ENCODE measurements at places on chromosomes 2 and 18. TPM values are rescaled to one million over a fixed set of nuclear protein-coding genes. Genes with fewer than 3 reads are reported as not detected.

- H3K4me3 ChIP-seq: no peak overlapping the region
- no peaks in the 10 kb centered on the region for H3K4me1 ChIP-seq
- no peaks in the 10 kb centered on the region for H3K27me3 ChIP-seq
- no peaks in the 10 kb centered on the region for H3K36me3 ChIP-seq
These were observed 3.4 kb downstream of the XIRP2 start for GRCh38 chr2:166891727-166892126.

DNA sequence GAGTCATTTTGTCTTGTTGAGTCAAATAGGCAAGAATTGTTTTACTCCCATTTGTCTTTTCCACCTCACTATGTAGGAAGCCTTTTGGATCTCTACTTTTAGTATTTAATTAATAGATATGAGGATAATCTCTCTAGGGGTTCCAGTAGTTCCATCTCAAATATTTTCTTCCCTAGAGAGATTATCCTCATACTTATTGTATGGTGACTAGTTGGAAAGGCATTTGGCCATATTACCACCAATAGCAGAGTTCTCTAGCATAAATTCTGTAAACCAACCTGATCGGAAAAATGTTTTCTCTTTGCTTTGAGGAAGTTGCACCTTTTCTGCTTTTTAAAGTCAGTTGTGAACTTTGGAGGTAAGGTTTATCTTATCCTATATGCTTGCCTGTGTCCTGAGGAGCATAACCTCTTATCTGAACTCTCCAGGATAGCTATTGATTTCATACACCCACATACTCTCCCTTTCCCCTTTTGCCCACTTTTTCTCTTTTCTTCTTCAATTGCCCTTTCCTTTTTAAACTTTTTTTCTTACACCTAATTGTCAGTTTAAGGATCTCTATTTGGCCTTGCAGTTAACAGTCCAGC, 100.8 kb downstream of the GALNT1 start:
- no peaks in the 10 kb centered on the region for H3K36me3 ChIP-seq
- H3K27me3 ChIP-seq: no peaks in the 10 kb centered on the region
- H3K27ac ChIP-seq: no peak overlapping the region
- DNase-seq: no peak
- no peaks in the 10 kb centered on the region for H3K4me1 ChIP-seq

DNA sequence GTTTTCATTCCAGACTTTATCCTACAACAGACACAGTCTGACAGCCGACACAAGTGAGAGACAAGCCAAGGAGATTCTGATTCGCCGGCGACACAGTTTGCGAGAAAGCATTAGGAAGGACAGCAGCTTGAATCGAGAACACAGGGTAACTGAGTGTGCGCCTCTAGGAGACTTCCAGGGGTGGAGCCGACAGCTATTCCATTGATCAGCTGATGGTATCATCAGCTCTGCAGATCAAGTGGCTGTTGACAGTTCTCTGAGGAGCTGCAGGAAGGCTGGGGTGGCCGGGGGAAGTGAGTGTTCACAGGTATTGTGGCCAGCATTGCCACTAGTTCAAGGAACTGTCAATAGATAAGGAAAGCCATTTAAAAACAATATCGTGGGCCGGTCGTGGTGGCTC, 57.3 kb upstream of the TMEM182 start:
- no peak overlapping the region for H3K4me3 ChIP-seq
- H3K27ac ChIP-seq: no peak overlapping the region
- DNase-seq: no peak
- peaks cover 10% of the 10 kb centered on the region for H3K27me3 ChIP-seq

Gene GPBAR1
- 1.0 TPM for total RNA-seq

GRCh38 chr2:130762031-130762909, 6.9 kb downstream of the AMER3 start:
- H3K36me3 ChIP-seq: no peaks in the 10 kb centered on the region
- H3K27ac ChIP-seq: no peak overlapping the region
- peaks cover 6% of the 10 kb centered on the region for H3K27me3 ChIP-seq
- no peaks in the 10 kb centered on the region for H3K4me1 ChIP-seq

DNA sequence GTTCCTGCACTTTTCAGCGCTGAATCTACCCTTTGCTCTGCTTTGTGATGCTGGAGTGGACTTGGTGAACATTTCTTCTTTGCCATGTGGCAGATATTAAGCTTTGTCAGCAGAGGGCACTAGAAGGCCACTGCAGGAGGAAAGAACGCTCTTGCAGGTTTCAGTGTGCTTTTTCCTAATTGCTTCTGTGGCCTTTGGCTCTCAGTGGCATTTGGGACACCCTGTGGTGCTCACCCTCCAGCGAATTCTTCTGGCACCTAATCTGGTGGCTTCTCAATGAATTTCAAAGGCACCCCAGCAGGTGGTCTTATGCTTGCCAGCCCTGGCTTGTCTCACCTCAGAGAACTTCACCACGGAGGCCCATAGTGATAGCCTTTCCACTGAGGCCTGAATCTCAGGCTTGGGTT, 146.7 kb downstream of the MYO3B start:
- no peaks in the 10 kb centered on the region for H3K36me3 ChIP-seq
- no peak overlapping the region for H3K4me3 ChIP-seq

Gene CSRNP3
- not detected for total RNA-seq

- H3K4me3 ChIP-seq: no peak overlapping the region
- no peaks in the 10 kb centered on the region for H3K27me3 ChIP-seq
- no peaks in the 10 kb centered on the region for H3K4me1 ChIP-seq
- no peaks in the 10 kb centered on the region for H3K36me3 ChIP-seq
These were observed 77.1 kb upstream of the UGP2 start for GRCh38 chr2:63764630-63765029.

- no peak for DNase-seq
- no peaks in the 10 kb centered on the region for H3K4me1 ChIP-seq
- H3K27ac ChIP-seq: no peak overlapping the region
- no peaks in the 10 kb centered on the region for H3K36me3 ChIP-seq
- H3K27me3 ChIP-seq: peaks cover 12% of the 10 kb centered on the region
These were observed 26.9 kb downstream of the GAREM1 start for GRCh38 chr18:32443706-32444215.

Gene DES
- not detected for total RNA-seq

Gene GAD1
- 1.4 TPM for total RNA-seq

DNA sequence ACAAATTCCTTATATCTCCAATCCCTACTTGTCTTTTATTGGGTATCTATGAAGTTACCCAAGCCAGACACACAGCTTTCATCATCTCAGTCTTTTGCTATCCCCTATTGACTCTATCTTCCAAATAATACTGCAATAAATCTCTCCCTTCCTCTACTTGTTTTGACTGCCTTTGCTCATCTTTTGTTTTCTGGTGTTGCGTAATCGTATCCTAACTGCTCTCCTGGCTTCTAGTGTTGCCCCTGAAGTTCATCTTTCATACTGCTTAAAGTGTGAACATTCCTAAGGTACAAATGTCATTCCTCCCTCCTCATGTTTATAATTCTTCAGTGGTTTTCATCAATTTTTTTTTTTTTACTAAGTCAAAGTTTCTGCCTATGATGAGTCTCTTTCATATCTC, 491.3 kb upstream of the DCC start:
- no peak for DNase-seq
- no peaks in the 10 kb centered on the region for H3K27me3 ChIP-seq
- H3K36me3 ChIP-seq: no peaks in the 10 kb centered on the region
- H3K27ac ChIP-seq: no peak overlapping the region
- H3K4me1 ChIP-seq: no peaks in the 10 kb centered on the region

- no peak for DNase-seq
- no peak overlapping the region for H3K4me3 ChIP-seq
- H3K36me3 ChIP-seq: peaks cover 20% of the 10 kb centered on the region
- H3K4me1 ChIP-seq: peaks cover 63% of the 10 kb centered on the region
- H3K27ac ChIP-seq: no peak overlapping the region
These were observed 12.8 kb downstream of the SESTD1 start for GRCh38 chr2:179251870-179252269.

DNA sequence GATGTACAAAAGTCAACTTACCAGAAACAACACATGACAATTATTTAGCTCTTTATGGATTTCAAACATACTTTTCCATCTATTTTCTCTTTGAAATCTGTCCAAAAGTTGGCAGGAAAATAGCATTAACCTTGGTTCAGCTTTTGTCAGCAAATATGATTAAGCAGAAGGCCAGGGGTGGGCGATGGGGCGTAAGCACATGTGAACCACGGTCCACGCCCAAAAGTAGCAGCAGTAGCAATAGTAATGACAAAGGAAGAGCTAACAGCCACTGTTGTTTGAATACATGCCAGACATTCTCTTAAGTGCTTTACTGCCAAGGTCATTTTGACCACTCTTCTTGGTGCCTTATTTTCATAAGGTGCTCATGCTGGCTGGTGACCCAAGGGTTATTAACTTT, 73.5 kb downstream of the ANTXR1 start:
- DNase-seq: no peak
- no peak overlapping the region for H3K4me3 ChIP-seq
- H3K27ac ChIP-seq: no peak overlapping the region
